ENCODE measurements at places on chromosomes 13 and 19.

DNA sequence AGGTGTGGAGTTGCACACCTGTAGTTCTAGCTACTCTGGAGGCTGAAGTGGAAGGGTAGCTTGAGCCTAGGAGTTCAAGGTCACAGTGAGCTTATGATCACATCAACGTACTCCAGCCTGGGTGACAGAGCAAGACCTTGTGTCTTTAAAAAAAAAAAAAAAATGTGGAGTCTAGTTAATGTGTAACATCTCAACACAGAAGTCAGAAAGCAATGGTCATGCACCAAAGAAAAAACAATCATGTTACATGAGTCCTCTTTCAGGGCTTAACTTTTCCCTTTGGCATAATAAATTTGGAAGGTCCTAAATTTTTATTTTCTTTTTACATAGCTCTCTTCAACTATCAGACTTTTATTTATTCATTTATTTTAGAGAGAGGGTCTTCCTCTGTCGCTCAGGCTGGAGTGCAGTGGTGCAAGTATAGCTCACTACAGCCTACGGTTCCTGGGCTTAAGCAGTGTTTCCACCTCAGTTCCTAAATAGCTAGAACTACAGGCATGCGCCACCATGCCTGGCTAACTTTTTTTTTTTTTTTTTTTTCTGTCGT, 22.3 kb downstream of the SETDB2 start:
- DNase-seq, result no peak

DNA sequence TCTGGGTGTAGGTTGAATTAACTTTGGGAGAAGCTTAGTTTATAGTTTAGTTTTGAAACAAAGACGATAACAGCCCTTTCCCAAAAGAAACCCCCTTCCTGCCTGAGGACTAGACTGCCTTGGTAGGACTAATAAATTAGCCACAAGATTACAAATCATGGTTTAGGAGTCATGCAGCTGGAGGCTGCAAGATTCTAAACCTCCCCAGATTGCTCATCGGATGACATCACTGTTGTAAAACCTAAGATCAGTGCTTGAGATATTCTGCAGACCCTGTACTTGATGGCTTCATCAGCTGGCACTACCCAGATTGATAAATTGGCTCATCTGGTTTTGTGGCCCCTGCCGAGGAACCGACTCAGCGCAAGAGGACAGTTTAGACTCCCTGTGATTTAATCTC, 35.9 kb upstream of the MPHOSPH8 start:
- no peak for DNase-seq

GRCh38 chr19:55321466-55322137, 3.5 kb downstream of the TMEM150B start:
- DNase-seq, result no peak

DNA sequence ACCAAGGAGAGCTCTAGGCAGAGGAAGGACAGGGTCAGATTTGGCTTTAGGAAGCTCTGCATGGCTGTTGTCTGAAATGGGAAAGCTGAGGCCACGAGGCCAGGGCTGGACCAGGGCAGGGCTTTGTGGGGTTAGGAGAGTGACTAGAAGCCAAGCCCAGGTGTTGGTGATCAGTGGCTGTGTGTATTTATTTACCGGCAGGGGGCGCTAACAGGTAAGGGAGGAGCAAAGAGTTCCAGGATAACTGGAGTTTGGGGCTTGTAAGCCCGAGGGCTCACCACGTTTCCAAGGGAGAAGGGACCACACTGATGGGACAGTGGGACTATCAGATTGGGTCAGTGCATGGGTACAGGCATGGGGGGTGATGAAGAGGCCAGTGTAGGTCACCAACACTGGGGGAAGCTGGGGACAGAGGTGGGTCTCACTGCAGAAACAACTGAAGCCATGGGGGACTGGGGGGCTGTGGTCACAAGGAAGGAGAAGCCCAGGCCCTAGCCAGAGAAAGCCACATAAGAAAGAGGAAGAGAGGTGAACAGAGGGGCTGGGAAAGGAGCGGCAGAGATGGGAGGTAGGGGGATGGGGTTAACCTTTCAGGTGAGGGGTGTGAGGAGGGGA, 3.9 kb downstream of the TMEM147 start:
- peak; percentile 34 for DNase-seq

DNA sequence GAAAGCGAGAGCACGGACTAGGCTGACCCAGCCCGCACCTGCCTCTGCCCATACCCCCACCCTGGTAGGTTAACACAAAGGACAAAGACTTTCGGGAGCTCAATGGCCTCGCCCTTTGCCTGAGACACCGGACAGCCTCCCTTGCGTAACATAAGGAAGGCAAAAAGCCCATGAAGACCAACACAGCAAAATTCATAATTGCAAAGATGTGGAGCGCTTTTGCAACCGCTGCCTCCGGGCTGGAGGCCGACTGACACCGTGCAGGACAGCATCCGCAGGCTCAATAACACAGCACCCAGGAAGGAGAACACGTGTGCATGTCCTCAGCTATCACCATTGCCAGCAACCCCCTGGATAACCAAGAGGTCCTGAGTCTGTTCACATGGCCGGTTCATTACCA, 15.4 kb downstream of the LILRA1 start:
- no peak for DNase-seq

DNA sequence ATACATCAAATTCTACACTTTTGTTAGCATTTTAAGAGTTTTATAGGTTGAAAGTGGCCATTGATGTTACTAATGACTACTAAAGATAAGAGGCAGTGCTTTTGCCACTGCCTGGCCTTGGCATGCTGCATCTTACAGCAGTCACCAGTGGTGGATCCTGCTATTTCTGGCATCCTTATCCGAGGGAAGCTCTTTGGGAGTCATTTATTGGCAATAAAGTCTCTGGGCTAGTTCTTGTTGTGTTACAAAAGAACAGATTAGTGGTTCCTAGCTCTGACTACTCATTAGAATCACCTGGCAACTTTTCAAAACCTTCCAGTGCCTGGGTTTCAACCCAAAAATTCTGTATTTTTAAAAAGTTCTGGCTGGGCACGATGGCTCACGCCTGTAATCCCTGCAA, 94.5 kb downstream of the ZMYM2 start:
- no peak for DNase-seq

- DNase-seq, result no peak
These were observed 3.3 kb downstream of the FCER2 start for GRCh38 chr19:7698583-7698982.

- no peak for DNase-seq
These were observed 637.1 kb downstream of the UQCRFS1 start for GRCh38 chr19:28575816-28576215.

DNA sequence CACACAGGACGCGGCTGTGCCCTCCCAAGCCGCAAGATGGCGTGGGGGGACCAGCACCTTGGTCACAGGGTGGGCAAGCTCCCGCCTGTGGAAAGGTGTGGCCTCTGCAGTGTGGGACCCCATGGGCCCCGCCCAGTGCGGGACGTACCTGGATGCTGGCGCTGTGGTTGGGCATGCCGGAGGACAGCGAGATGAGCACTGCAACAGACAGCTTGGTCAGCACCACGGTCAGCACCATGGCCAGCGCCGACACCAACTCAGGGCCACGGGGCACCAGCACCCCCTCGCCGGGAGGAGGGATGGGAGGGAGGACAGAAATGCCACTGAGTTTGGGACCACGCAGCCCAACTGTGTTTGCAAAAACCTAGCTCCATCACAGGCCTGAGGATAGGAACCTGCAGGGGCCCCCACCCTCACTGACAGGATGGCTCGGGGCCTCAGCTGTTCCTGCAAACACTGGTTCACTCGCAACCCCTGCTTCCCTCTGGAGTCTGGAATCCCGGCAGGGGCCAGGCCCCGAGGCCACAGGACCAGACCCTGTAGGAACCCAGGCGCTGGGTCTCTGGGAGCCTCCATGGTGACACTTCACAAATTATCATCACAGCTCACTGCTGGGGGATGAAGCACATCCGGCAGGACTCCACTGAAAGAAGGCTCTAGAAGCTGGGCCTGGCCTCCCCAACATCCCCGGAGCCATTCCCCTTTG, 27.1 kb downstream of the IZUMO4 start:
- no peak for DNase-seq

DNA sequence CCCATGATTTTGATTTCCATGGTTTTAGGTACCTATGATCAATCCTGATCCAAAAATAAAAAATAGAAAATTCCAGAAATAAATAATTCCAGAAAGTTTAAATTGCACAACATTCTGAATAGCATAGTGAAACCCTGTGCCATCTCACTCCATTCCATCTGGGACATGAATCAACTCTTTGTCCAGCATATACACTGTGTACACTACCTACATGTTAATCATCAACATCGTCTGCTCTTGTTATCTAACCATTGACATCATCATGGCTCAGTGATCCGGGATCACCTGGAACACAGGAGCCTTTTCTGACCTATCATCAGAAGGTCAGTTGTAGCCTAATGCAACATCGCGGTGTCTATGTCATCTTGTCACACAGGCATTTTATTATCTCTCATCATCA, 75.6 kb downstream of the MYO16 start:
- DNase-seq, result no peak

DNA sequence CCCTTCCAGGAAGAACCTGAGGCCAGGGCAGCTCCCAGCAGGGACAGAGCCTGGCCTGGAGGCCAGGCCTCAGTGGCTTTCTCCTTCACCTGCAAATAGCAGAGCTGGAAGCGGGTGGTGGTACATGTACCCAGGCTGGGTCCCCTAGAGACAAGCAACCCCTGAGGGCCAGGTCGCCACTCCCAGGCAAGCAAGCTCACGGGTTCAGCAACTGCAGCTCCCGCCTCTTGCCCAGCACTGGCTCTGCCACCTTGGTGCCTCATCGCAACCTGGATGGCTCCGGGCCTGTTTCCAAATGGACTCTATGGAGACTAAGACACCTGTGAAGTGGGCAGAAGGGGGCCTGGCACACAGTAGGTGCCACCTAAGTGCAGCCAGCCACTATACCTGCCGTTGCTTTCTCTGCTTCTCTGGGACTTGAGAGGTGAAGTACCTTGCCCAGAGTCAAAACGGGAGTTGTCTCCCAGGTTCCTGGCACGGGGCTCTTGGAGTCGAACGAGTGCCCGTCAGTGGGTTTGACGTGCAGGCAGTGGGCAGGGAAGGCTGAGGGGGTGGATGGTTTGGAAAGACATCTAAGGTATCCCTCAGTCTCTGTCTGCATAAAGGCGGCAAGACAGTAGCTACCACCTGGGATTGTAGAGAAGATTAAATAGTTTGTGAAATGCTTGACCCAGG, 2.4 kb upstream of the PLPP2 start:
- DNase-seq, result no peak

- DNase-seq, result no peak
These were observed 1591.3 kb downstream of the EFNB2 start for GRCh38 chr13:104944176-104944575.
